ENCODE measurements at places on chromosomes 2 and 18.

DNA sequence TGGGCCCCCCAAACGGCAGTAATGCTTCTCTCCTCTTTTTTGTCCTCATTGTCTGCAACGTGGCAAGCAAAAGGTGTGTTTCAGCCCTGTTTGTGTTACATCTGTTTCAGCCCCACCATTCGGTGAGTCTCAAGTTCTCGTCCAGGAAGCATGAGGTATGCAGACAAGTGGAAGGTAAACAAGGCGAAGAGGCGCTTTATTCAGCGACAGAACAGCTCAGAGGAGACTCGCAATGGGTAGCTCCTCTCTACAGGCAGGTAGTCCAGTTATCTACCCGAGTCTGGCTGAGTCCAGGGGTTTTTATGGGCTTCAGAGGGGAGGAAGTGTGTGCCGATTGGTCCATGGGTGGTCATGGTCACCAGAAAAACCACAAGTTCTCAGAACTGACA is 733.4 kb upstream of the CDH7 start:
- no peak for DNase-seq

DNA sequence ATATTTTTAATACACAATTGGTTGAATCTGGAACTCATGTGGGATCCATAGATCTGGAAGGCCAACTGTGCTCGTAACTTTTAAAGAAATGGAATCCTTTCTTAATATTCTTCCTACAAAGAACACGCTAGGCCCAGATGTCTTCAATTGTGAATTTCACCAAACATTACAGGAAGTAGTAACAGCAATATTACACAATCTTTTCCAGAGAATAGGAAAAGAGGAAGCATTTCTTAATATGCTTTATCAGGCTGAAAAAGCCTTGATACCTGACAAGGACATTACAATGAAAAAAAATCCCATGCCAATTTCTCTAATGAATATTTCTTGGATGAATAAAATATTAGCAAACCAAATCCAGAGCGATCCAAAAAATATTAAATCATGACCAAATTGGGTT is 80.3 kb upstream of the HAAO start:
- DNase-seq, result no peak

- no peak for DNase-seq
These were observed 578.6 kb upstream of the RAB6C start for GRCh38 chr2:129400826-129401225.

GRCh38 chr2:23776021-23776420 is 150.9 kb downstream of the ATAD2B start:
- no peak for DNase-seq

- DNase-seq, result no peak
These were observed 34.4 kb downstream of the ACYP2 start for GRCh38 chr2:54149638-54150441.

- no peak for DNase-seq
These were observed 117.8 kb upstream of the NRP2 start for GRCh38 chr2:205564346-205565141.

GRCh38 chr18:57846258-57846657 is 43.1 kb upstream of the ATP8B1 start:
- DNase-seq, result no peak

DNA sequence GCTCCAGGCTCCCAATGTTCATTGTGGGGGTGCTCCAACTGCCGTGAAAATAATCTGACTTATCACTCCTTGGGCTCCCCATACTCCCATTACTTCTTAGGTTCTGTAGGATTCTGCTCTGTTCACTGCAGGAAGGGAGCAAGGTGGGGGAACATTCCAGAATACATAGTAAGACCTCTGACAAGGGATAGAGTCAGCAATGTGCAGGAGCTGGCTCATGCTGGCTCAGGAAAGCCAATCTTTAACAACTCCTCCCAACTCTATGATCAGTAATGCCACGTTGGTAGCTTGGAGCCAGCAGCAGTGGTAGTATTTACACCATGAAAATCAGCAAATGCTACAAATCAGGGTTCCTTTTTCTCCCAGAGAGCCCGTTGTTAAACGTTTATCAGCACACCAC is 44.4 kb downstream of the FECH start:
- DNase-seq, result no peak
